Epithelial cell of proximal tubule (primary cell): ENCODE measurements at places on chromosomes 2 and 18. TPM values are rescaled to one million over a fixed set of nuclear protein-coding genes. Genes with fewer than 3 reads are reported as not detected.

GRCh38 chr18:74183130-74183529, 34.8 kb downstream of the TIMM21 start:
- DNase-seq, result no peak

DNA sequence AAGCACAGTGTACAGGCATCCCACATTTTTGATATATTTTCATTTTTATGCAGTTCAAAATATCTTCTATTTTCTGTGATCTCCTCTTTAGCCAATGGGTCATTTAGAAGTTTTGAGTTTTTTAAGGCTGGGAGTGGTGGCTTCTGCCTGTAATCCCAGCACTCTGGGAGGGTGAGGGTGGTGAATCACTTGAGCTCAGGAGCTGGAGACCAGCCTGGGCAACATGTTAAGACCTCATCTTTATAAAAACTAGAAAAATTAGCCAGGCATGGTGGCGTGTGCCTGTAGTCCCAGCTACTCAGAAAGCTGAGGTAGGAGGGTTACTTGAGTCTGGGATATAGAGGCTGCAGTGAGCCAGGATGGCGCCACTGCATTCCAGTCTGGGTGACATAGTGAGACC, 17.8 kb downstream of the UBR3 start:
- no peak for DNase-seq

- no peak for DNase-seq
These were observed 158.6 kb downstream of the DOCK10 start for GRCh38 chr2:224883700-224884099.

- no peak for DNase-seq
These were observed 874.9 kb downstream of the RNF144A start for GRCh38 chr2:7792031-7792651.

- DNase-seq, result no peak
These were observed 111.3 kb downstream of the GALNT1 start for GRCh38 chr18:35692866-35693265.

GRCh38 chr2:765369-765768, 88.2 kb upstream of the TMEM18 start:
- DNase-seq, result no peak

GRCh38 chr2:238006510-238006909, 39.7 kb downstream of the UBE2F start:
- DNase-seq, result no peak

Gene NAT8
- total RNA-seq, result not detected in 2 replicates

Gene CDH2
- 74.5 and 78.2 TPM in 2 replicates for total RNA-seq

Gene SLC38A11
- 0.17 TPM in 1 of 2 replicates, not detected in the other for total RNA-seq

Gene ADRA2B
- total RNA-seq, result 0.23 and 0.29 TPM in 2 replicates

Gene AMER3
- total RNA-seq, result not detected in 2 replicates
